ENCODE measurements at places on chromosomes 2 and 18.

GRCh38 chr2:71453404-71454220, at the start of gene DYSF:
Gene DYSF (plus strand): TSS chr2:71453561.
- DNase-seq, result no peak

- DNase-seq, result no peak
Measured at GRCh38 chr18:21831413-21831831, 90.8 kb downstream of the MIB1 start.

GRCh38 chr2:128026448-128027277, 1.2 kb downstream of the SAP130 start:
- DNase-seq, result no peak

DNA sequence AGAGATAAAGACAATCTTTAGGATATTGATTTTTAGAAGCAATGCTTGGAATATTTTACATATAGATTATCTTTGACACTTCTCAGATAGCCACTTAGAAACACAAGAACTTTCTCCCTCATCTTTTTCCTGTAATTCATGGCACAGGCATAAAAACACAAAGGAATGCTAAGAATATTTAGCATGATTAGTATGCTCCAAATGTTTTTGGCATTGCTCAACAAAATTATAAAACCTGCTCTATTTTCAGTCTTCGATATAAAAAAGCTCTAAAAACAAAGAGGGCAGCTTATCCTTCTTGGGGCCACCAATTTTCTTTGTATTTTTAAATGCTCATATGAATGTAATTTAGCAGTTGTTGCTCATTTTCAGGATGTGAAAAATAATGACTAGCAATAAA, 90.8 kb downstream of the RAD51AP2 start:
- DNase-seq, result no peak

- no peak for DNase-seq
Measured at GRCh38 chr2:40352041-40352702, 99.7 kb downstream of the SLC8A1 start.

DNA sequence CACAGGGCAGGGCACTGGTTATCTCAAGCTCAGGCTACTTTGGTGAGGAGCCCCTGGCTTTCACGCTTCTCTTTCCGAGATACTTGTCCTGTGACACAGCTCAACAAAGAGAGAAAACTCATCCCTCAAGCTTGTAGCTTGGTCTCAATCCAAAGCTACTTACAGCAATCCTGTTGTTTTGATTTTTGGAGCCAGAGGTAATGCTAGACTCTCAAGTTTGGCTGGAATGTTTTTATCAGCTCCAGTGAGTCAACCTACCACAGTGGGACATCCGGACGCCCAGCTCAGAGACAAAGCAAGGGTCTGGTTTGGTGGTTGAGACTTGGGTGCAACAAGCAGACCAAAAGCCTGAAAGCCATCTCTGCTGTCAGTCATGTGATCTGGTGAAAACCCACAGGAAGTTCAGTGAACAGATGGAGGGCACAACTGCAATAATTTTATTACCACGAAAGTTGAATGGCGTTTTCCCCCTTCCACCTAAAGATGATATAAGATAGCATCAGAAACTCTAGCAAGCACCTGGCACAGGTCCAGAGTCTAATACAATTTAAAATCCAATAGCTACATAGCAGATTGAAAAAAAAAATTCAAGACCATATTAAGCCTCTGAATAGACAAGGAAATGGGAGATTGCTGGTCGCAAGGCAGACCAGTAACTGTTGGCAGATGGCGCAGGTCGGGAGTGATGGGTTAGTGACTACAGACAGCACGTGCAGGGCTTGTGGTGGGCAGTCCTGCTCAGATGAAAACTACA, 102.3 kb upstream of the SMAD7 start:
- DNase-seq, result no peak

- DNase-seq, result peak; percentile 72
Measured at GRCh38 chr2:74334931-74335333, 8.3 kb downstream of the SLC4A5 start.

DNA sequence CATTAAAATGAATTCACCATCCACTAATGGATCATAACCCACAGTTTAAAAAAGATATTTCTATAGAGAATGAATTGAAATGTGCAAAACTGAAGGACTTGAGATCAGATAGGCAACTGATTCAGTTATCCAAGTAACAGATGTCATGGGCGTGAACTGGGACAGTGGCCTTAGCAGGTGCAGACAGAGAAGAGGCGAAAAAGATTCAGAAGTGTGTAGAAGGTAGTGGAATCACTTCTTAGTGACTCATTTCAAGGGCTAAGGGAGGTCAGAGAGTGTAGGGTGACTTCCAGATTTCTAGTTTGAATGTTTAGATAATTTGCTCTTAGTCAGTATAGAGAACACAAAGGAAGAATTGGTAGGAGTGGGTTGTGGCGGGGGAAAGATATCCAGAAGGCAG, 79.7 kb downstream of the EHBP1 start:
- DNase-seq, result no peak

DNA sequence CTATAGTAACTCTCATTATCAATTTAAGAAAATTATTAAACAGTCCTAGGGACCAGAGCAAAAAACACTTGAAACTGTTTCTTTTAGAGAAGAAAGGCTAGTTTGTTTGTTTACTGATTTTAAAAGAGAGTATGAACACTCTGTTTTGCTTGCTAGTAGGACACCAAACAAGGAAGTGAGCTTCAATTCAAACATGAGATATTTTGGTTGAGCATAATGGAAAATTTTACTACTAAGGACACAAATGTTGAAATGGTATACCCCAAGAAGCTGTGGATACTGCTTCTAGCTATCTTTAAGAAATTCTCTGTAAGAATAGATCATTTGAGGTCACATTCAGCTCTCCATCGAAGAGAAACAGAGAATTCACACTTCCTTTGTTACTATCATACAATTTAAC, 216.3 kb upstream of the SMAD7 start:
- DNase-seq, result no peak

DNA sequence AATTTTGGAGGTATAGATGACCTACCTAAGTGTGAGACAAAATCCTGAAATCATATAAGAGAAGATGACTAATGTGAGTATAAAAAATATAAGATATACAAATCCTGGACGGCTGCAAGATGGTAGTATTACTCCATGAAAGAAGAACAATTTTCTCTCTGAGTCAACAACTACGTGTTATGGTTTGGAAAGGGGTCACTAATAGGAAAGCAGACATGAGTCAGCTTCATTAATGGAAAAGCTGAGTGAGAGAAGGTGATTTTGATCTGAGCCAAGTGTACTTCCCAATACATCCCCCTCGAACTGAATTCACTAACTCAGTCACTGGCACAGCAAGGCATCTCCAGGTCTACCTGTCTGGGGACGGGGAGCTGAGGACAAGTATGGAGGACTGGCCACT, 20.1 kb upstream of the SELENOI start:
- DNase-seq, result no peak

GRCh38 chr2:3426615-3427014, 47.1 kb downstream of the TRAPPC12 start:
- DNase-seq, result no peak

GRCh38 chr2:7011356-7012083, 94.3 kb downstream of the RNF144A start:
- DNase-seq, result no peak

DNA sequence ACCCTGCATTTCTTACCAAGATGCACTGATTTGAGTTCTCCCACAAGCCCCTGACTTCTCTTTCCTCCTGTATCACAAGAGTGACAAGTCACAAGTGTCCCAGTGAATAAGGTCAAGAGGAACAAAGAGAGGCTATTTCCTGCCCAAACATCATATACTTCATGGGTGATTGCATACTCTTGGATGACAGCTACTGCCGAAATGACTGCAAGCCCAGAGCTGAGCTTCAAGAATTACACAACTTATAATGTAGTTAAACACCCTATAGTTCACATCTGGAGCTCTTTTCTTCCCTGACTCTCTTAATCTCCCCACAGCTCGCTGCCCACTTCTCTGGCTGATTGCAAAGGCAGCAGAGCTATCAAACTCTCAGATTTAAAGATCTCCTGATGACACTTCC, 289.7 kb upstream of the PARD3B start:
- DNase-seq, result no peak

- no peak for DNase-seq
Measured at GRCh38 chr18:58721566-58722239, 50.4 kb downstream of the MALT1 start.

DNA sequence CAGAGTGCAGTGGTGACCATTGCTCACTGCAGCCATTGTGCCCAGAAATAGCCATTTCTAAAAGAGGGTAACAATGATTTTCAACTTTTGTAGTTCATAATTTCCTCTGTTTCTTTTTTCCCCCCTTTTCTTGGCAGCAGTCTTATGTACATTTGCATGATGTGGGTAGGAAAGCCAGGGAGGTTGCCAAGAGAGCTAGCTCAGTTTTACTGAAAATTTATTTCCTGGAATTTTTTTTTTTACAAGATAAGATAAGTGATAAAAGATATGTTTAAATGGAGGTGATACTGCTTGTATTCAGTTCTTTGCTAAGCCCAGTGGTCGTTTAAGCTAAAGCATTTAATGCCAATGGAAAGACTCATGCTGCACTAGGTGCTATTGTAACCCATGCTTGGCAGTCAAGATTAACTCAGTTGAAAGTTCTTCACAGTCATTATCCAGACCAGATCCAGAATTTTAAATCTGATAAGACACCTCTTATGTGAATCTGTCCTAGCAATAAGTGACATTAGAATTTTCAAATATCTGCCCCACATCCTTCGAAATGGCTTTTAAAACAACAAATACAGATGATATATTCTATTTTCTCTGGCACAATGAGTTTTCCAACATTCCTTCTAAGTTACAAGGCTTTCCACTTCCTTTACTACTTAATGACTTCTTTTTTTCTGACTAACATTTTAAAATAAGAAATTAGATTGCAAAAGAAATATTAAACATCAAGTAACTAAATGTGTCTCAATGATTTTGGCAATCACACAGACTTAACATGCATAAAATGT, 4.4 kb upstream of the ATP8B1 start:
- DNase-seq, result no peak

GRCh38 chr2:192194265-192194865, 368 bp downstream of the TMEFF2 start:
- no peak for DNase-seq

- no peak for DNase-seq
Measured at GRCh38 chr2:119823734-119824334, 64.1 kb downstream of the PTPN4 start.

GRCh38 chr2:27270670-27271069, 4.6 kb upstream of the DNAJC5G start:
- DNase-seq, result no peak

DNA sequence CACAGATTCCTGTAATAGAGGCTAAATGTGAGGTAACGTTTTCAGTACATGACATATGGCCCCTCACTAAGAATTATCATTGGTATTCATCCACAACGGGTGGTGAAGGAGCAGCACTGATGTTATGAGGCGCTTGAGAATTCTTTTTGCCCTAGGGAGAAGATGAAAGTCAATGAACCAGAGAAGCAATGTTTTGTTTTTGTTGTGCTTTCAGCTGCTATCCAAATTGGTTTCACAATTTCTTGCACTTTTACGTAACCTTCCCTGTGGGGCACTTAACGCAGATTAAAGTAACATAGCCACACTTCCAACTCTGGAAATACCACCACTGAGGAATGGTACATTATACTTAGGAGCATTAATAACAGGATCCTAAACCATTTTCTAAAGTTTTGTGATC, 13.3 kb upstream of the CCDC85A start:
- DNase-seq, result no peak

- no peak for DNase-seq
Measured at GRCh38 chr2:4486971-4487370, 783.6 kb downstream of the DCDC2C start.

DNA sequence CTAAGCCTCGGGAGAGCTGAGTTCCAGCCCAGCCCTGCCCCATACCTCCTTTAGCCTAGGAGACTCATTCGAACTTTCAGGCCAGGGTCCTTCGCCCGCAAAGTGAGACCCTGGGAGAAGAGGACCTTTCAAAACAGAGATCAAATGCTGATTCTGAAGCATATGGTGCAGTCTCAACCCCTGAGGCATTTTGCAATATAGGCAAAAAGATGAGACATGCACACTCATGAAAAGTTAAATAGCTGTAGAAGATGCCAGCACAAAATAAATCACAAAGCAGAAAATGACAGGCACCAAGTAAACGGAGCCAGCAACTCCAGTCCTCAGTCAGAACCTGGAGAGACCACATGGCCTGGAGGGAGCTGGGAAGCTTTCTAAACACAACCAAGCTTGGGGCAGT, 542.7 kb upstream of the RAB6C start:
- no peak for DNase-seq

- no peak for DNase-seq
Measured at GRCh38 chr2:75134860-75135259, 64.5 kb downstream of the TACR1 start.

DNA sequence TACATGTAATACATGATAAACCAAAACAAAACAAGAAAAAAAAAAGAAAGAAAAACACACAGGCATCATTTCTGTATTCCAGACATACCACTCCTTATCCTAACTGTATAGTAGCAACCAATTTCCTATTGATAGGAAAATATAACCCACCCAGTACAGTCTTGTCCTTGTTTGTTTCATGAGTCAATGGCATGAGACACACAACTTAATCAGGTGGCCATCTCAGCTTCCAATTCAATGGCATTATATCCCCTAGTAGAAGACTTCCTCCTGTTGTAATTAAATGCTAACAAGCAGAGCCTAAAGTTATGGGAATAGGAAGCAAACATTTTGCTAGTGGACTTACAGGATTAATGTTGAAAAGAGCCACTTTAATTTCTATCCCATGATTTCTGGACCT, 121.0 kb upstream of the NOL4 start:
- DNase-seq, result no peak

DNA sequence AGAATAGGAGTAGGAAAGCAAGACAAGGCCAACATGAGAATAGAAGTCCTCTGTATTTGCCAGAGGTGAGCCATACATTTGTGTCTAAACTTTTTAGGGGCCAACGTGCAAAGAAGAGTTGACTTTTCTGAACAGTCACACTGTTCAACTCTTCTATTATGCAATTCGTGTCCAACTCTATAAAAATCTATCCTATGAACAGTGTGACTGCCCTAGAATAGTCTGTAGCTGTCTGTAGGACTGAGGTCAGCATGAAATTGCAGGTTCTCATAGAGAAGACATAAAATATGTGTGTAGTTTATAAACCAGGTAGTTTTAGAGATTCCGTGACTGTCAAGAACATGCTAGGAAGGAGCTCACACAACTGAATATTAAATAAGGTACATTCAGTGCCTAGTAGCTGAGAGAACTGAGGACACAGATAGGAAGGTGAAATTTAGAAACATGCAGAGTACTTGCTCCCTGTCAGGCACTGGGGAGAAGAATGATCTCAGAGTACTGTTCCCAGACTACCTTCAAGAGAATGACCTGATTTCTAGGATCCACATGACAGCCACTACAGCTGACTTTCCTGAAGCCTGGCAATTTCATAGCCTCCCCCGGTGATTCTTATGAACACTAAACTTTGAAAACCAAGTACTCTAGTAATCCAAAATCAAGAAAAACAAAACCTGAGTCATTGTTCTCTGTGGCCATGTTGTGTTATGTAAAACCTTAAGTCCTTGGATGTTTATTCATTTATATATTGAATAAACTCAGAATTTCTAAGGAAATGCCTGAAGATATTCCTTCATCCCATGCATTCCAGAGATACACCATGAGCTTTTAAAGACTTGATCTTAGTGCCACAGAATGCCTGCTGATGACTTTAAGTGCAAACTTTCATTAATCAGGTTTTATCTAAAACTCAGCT, 201.5 kb upstream of the BOD1L2 start:
- DNase-seq, result no peak

GRCh38 chr18:11572201-11572600, 37.2 kb upstream of the SLC35G4 start:
- no peak for DNase-seq

GRCh38 chr18:54967786-54968185, 8.5 kb upstream of the CCDC68 start:
- DNase-seq, result no peak

All from stimulated activated CD4-positive, alpha-beta T cell treated with anti-CD3 and anti-CD28 coated beads, Interleukin-1b, Interleukin-23, amount 100 ng/mL, for 4 hours (primary cell).